Epithelial cell of esophagus (primary cell): ENCODE measurements at places on chromosomes 5 and 9.

DNA sequence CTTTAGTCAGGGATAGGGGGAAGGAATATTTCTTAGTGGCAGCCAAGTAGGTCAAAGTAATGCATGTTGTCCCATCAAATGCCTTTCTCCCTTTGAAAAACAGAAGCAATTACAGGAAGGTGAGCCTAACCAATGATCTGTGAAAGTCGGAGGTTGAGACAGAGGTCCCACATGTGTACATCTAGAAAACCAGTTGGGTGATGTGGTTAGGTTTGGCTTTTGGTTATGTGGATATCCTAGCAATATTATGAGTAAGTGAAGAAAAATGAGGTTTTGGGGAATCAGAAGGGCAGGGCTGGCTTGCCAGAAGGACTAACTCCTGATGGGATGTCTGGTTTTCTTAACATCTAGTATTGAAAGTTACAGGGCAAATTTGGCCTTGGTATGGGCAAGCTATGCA, 63.4 kb upstream of the PALM2AKAP2 start:
- DNase-seq: no peak

DNA sequence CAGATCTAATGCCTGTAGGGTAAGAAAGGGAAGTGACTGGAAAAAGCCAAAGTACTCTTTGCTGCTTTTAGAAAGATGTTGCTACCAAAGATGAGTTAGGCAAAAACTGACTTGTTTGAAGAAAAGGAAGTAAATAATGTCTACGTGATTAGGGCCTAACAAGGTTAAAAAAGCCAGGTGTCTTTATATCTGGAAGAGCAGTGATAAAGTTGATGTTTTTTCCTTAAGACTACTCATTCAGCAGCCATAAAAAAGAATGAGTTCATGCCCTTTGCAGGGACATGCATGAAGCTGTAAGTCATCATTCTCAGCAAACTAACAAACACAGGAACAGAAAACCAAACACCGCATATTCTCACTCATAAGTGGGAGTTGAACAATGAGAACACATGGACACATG, 13.5 kb upstream of the AMACR start:
- no peak for DNase-seq

DNA sequence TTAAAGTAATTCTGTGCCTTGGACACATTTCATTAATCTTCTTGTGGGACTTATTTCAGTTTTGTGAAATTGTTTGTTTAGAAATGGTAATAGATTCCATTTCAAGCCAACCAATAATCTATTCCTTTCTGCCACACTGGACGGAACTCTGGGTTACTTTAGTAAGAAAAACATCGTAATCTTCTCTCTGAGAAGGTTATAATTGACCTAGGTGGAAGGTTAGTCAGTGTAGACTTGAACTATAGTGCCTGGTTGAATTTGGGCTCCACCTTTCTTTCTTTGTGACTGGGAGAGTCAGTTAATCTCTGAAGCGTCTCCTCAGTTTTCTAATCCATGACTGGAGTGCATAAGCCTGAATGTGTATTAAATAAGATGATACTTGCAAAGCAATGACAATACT, 89.7 kb upstream of the PRLR start:
- DNase-seq: no peak

- DNase-seq: no peak
Measured at GRCh38 chr9:98973576-98973975, 29.9 kb downstream of the COL15A1 start.

- DNase-seq: no peak
Measured at GRCh38 chr9:108812396-108813025, 43.3 kb downstream of the ACTL7B start.

DNA sequence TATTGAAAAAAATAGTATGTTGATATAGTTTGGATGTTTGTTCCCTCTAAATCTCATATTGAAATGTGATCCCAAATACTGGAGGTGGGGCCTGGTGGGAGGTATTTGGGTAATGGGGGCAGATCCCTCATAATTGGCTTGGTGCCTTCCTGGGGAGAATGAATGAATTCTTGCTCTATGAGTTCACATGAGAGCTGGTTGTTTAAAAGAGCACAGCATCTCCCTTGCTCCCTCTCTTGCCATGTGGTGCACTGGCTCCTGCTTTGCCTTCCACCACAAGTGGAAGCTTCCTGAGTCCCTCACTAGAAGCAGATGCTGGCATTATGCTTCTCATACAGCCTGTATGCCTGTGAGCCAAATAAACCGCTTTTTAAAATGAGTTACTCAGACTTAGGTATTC, 154.8 kb downstream of the ADAMTS6 start:
- no peak for DNase-seq

DNA sequence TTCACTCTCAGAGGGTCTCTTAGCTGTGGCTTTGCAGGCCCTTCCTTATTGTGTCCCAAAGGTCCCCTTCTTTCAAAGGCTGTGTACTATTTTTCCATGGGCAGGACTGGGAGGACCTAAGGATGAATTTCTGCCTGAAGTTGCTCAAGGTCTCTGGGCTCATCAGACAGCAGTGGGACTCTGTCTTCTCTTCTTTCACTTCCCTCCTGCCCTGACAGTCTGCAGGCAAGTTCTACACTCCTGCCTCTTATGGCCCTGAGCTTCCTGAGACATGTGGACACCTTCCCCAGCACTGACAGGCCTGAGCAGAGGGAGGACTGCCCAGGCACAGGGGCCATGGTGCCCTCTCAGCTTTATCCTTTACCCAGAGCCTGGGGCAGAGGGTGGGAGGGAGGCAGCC, 14.8 kb downstream of the ENHO start:
- no peak for DNase-seq
